ENCODE measurements at places on chromosomes 12 and 14. TPM values are rescaled to one million over a fixed set of nuclear protein-coding genes. Genes with fewer than 3 reads are reported as not detected.

DNA sequence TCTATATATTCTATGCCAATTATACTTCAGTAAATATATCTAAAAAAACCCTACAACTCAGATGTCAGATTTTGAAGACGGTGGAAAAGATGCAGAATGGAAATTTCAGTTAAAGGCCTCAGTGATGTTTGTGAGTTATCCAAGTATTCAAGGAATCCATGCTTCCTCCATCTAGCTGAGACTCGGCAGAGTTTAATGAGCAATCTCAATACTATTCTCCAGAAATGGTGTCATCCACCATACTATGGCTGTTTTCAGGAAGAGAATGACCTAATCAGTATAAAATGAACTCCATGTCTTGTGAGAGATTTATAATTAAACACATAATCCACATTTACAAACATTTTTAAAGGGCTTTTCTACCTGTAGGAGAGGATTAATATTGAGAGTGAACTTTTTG, 66.0 kb downstream of the KLHL28 start:
- no peak overlapping the region for H3K4me3 ChIP-seq
- DNase-seq: no peak
- no peaks in the 10 kb centered on the region for H3K27me3 ChIP-seq
- peaks cover 12% of the 10 kb centered on the region for H3K4me1 ChIP-seq

DNA sequence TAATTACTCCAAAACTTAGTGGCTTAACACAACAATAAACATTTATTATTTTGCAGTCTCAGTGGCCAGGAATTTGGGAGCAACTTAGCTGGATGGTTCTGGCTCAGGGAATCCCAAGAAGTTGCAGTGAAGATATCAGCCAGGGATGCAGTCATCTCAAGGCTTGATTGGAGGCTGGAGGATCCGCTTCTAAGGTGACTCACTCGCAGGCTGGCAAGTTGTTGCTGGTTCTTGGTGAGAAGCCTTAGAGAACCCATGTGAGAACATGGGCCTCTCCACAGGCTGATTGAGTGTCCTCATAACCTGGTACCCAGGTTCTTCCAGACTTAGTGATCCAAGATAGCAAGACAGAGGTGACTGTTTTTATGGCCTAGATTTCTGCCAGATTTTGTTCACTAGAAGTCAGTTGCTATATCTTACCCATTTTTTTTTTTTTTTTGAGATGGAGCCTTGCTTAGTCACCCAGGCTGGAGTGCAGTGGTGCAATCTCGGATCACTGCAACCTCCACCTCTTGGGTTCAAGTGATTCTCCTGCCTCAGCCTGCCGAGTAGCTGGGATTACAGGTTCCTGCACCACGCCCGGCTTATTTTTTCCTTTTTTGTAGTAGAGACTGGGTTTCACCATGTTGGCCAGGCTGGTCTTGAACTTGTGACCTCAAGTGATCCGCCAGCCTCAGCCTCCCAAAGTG, 32.5 kb downstream of the BRMS1L start:
- no peaks in the 10 kb centered on the region for H3K4me1 ChIP-seq
- H3K4me3 ChIP-seq: no peak overlapping the region
- H3K36me3 ChIP-seq: no peaks in the 10 kb centered on the region
- H3K27ac ChIP-seq: no peak overlapping the region

GRCh38 chr12:105418821-105419291, 88.4 kb downstream of the C12orf75 start:
- peaks cover 2% of the 10 kb centered on the region for H3K27me3 ChIP-seq
- no peak overlapping the region for H3K4me3 ChIP-seq
- peaks cover 7% of the 10 kb centered on the region for H3K4me1 ChIP-seq
- H3K36me3 ChIP-seq: no peaks in the 10 kb centered on the region
- H3K27ac ChIP-seq: no peak overlapping the region
- DNase-seq: no peak

DNA sequence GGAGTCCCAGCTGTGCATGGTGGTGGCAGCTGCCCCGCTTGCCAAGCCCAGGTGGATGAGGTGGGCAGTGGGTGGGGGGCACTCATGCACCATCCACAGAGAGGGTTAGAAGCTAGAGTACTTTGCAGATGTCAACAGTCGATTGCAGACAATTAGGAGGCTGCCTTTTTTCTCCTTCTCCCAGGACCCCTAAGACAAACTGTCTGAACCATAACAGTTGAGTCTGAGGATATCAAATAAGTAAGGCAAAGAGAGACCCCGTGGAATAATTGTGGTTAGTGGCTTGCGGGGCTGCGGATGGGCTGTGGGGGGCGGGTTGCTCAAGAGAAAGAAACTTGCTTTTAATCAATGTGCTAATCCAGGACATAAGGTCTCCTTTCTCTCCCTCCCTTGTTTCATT, 926.2 kb downstream of the VRK1 start:
- H3K36me3 ChIP-seq: no peaks in the 10 kb centered on the region
- no peaks in the 10 kb centered on the region for H3K27me3 ChIP-seq
- H3K4me3 ChIP-seq: no peak overlapping the region
- H3K27ac ChIP-seq: no peak overlapping the region
- no peak for DNase-seq

DNA sequence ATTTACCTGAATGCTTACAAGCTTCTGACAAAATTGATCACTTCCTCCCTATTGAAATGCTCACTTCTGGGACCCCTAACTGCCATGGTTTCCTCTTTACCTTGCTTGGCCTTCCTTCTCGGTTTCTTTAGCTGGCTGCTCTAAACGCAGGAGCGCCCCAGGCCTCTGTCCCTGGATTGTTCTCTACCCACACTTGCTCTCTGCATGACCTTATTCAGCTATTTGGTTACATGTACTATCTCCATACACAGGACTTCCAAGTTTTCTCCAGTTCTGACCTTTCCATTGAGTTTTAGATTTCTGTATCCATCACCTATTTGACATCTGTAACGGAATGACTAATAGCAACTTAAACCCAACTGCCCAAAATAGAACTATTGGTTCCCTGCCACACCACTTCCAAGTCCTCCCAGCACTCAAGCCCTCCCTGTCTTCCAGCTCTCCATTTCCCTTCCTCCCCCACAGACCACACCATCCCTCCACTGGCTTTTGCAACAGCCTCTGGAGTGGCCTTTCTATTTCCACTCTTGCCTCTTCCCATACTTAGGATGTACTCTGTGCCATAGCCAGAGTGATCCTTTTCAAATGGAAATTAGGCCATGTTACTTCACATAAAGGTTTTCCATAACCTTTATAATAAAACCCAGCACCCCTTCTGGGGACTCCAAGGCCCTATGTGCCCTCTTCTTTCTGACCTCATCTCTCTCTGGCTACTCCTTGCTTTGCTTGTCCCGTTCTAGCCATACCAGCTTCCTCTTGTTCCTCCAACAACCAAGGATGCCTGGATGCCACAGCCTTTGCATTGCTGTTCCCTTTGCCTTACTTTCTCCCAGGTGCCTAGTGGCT, 202.2 kb downstream of the AEBP2 start:
- DNase-seq: no peak
- no peak overlapping the region for H3K27ac ChIP-seq
- no peaks in the 10 kb centered on the region for H3K36me3 ChIP-seq
- no peaks in the 10 kb centered on the region for H3K4me1 ChIP-seq
- no peaks in the 10 kb centered on the region for H3K27me3 ChIP-seq

- no peaks in the 10 kb centered on the region for H3K27me3 ChIP-seq
- no peak for DNase-seq
- no peaks in the 10 kb centered on the region for H3K36me3 ChIP-seq
- no peak overlapping the region for H3K4me3 ChIP-seq
These were observed 295.7 kb downstream of the ADGRD1 start for GRCh38 chr12:131249246-131250027.

The TAS2R8 gene
- not detected for total RNA-seq

The AQP2 gene
- total RNA-seq: not detected

The HNF1A gene
- total RNA-seq: not detected
